Activated CD4-positive, alpha-beta T cell treated with anti-CD3 and anti-CD28 coated beads, Interleukin-2, amount 50 U/mL, for 16 hours (primary cell): ENCODE measurements at places on chromosomes 5 and 9.

DNA sequence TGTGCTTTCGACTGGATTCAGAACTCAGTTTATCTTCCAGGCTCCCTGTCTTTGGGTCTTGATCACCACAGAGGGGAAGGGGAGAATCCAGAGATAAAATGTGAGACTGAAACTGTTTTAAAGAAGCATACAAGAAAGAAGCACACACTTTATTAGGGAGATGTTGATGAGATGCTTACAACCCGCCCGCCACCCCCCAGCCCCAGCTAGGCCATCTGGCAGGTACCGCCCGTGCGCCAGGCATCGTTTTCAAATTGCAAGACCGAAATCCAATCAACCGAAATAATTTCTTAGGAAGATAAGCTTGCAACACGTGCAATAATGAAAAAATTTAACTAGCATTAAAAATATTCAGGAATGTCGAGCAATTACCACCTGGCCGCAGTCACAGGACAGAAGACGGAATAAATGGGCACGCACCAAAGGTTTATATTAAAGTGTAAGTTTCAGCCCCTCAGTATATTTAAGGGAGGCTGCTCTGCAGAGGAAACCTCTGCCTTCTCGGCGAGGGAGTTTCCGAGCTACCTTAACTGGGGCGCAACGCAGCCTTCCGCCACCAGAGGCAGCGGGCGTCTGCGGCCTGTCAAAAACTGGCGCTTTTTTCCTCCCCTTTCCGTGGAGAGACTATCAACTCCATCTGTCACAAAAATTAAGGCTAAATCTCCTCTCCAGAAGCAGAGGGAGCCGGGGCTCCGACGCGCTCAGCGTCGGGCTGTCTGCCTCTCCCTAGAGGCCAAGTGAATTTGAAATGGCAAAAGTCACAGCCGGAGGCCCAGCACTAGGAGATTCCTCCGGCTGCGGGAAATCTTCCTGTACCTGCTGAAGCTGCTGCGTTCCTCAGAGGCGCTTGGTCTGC, 996 bp upstream of the GAS1 start:
- peak; percentile 76 for DNase-seq

- DNase-seq, result no peak
Observed at GRCh38 chr5:31805785-31806400, 167.0 kb downstream of the PDZD2 start.

DNA sequence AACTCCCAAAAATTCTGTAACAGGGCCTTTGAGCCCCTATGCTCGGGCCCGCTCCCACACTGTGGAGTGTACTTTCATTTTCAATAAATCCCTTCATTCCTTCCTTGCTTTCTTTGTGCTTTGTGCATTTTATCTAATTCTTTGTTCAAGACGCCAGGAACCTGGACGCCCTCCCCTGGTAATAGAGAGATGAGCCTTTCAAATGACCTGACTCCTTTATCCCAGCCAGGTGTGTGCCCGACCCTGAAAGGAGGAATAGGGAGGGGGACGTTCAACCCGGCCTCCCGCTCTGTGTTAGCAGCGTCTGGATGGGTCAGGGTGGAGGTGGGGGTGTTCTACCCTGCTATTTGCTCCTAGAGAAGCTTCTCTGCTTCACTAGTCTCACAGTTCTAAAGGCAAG, 53.9 kb downstream of the FXN start:
- no peak for DNase-seq

- DNase-seq, result peak; percentile 93
Observed at GRCh38 chr9:33446240-33446945, 1.0 kb downstream of the AQP3 start.

GRCh38 chr9:101635473-101635872, 40.7 kb upstream of the PPP3R2 start:
- no peak for DNase-seq

GRCh38 chr9:74960561-74960960, 7.8 kb upstream of the C9orf40 start:
- peak; percentile 37 for DNase-seq

- no peak for DNase-seq
Observed at GRCh38 chr9:75699017-75699416, 191.5 kb upstream of the PCSK5 start.

DNA sequence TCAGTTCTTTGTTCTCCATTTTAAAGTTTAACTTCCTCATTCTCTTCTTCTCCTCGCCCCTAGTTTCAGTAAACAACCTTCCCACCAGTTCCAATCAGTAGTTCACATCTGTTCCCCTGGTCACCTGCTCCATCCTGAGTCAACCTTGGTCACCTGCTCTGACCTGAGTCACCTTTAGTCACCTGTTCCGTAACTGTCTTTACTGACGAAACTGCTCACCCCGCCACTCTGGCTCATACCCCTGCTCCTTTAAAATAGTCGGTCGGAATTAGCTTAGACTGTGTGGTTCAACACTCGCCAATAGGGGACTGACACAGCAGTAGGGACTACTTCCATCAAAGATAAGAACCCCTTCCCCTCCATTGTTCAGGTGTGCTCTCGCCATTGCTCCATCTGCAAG, 76.3 kb upstream of the GPBP1 start:
- no peak for DNase-seq

- no peak for DNase-seq
Observed at GRCh38 chr9:9963841-9964240, 649.0 kb downstream of the PTPRD start.

GRCh38 chr9:5557606-5558587, 47.6 kb downstream of the PDCD1LG2 start:
- peak; percentile 23 for DNase-seq

DNA sequence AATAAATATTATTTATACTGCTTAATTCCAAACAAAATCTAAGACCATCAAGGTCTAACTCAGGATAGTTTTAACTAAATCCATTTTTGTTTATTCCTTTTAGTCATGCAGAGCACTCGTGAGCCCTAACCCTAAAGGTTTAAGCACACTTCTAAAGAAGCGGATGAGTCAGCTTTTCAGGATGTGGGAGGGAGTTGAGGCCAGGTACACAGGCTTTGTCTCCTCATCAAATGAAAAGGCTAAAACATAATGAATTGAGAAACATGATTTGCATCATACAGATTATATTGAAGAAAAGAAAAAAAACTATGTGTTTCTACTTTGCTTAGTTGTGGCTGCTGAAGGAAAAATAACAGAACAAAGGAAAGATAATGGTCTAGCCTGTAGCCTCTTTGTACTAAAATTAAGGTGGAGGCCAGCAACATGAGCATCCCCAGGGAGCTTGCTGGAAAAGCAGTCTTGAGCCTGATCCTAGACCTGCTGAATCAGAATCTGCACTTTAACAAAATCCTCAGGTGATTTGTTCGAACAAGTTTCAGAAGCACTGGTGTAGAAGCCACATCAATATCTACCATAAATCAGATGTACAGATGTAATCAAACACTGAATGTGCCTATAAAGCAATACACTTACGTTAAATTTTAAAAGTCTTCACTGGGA, 21.1 kb upstream of the ISCA1 start:
- peak; percentile 81 for DNase-seq

GRCh38 chr9:95009459-95009858, 283.0 kb downstream of the AOPEP start:
- no peak for DNase-seq

GRCh38 chr9:94783102-94783682, 56.7 kb downstream of the AOPEP start:
- DNase-seq, result peak; percentile 56

DNA sequence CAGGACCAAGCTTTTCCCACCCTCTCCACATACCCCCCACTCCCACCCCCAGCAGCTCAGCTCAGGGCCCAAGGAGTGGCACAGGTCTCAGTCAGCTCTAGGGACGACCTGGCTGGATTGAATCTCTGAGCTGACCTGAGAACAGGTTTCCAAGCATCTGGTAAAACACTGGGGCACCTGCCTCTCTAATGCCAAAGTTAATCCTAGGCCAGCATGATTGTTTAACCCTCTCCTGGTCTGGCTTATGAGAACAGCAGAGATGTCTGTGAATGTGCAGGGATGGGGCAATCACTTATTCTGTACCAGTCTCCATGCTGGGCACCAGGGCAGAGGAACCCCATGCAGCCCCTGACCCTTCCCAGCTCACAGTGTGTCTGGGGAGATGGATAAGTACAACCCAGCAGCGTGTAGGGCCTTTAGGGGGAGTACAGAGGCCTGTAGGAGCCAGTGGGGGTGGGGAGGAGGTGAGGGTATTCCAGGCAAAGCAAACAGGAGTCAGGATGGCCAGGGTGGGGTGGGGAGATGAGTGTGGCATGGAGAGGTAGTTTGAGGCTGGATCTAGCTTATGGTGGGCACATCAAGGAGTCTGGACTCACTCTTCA, 678 bp upstream of the KIF12 start:
- DNase-seq, result no peak

DNA sequence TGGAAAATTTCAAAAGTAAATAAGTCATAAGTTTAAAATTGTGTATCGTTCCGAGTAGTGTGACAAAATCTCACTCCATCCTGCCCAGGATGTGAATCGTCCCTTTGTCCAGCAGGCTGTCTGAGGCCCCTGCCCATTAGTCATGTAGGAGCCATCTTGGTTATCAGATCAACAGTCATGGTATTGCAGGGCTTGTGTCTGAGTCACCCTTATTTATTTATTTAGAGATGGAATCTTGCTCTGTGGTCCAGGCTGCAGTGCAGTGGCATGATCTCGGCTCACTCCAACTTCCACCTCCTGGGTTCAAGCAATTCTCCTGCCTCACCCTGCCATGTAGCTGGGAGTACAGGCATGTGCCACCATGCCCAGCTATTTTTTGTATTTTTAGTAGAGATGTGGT, 30.2 kb downstream of the ITGA2 start:
- DNase-seq, result no peak

DNA sequence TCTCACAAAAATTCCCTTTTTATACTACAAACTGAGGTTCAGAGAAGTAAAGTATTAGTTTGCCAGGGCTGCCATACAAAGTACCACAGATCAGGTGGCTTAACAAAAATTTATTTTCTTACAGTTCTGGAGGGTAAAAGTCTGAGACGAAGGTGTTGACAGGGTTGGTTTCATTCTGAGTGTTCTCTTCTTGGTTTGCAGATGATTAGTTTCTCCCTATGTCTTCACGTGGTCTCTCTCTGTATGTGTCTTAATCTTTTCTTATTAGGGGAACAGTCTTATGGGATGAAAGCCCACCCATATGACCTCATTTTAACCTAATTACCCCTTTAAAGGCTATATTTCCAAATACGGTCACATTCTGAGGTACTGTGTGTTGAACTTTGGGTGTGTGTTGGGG, 274.2 kb downstream of the BRINP1 start:
- DNase-seq, result peak; percentile 0

DNA sequence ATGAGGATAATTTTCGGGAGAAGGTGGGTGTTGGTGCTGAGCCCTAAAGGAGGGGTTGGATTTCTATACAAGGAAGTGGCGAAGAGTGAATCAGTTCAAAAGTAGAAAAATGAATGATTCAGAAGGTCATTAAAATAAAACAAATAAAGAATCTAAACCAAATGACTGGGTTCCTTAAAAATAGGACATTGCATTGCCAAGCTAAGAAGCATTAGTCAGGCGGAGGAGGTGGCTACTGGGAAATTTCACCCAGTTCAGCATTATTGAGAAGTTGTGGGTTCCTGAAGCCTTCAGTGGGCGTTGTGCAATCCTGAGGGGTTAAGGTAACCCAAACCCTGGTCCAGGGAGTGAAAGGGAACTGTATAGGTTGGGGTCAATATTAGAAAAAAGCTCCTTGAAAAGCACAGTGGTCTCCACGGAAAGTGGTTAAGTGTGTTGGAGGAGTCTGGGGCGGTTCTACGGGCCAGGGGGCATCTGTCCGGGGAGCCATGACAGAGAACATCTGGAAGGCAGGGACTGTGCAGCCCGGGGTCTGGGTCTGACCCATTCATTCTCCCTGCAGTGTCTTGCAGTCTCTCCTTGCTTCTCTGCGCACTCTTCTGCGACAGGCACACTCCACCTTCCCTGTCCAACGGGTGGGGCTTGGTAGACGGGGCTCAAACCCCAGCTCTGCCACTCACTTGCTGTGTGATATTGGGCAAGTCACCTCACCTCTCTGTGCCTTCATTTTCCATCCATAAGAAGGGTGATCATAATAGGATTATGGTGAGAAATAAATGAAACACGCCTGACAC, 27.6 kb upstream of the DUSP1 start:
- no peak for DNase-seq

DNA sequence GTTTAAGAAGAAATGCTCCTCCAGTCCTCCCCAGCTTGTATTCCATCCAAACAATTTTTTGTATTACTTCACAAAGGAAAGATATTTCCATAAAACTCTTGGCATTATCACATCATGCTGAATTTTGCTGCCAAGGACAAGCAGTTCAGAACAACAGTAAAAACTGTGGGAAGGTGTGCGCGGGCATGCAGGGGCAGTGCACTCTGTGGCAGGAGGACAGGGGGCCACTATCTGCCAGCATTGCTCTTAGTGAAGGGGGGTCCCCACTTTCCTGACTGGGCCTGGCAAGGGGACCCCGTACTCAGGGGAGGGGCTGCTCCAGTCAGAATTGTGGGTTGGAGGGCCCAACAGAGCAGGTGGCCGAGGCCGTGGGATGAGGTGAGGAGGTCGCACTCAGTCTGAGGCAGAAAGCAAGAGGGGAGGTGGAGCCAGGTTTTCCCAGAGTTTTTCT, 32.8 kb downstream of the ANGPTL2 start:
- DNase-seq, result no peak
